ENCODE measurements at places on chromosomes 13 and 19.
A peak's percentile ranks its signal among the peaks of the same experiment; 100 is the strongest.

DNA sequence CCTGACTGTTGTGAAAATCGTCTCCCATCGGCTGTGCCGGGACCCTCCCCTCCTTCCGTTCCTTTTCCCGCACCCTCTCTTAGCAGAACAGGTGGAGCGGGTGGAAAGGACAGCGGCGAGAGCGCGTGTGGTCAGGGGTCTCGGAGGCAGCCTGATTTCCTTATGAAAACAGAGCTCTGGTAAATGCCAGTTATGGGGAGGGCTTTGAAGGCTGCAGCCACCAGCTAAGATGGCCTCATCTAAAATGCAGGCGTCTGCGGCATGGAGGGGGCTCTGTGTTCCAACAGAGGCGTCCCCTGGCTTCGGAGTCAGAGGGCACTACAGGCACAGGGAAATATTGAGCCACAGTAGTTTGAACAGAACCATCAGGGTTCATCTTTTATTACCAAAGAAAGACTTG is 93.8 kb upstream of the SOX1 start:
- no peak for DNase-seq

GRCh38 chr13:30466358-30466714 is 600 bp upstream of the HMGB1 start:
- peak; percentile 15 for DNase-seq

DNA sequence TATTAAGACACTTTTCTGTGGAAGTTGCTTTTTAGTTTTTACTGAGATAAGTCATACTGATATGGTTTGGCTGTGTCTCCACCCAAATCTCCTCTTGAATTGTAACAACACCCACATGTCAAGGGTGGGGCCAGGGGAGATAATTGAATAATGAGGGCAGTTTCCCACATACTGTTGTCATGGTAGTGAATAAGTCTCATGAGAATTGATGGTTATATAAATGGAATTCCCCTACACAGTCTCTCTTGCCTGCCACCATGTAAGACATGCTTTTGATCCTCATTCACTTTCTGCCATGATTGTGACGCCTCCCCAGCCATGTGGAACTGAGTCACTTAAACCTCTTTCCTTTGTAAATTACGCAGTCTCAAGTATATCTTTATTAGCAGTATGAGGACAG is 1340.4 kb downstream of the SLITRK5 start:
- DNase-seq, result no peak

DNA sequence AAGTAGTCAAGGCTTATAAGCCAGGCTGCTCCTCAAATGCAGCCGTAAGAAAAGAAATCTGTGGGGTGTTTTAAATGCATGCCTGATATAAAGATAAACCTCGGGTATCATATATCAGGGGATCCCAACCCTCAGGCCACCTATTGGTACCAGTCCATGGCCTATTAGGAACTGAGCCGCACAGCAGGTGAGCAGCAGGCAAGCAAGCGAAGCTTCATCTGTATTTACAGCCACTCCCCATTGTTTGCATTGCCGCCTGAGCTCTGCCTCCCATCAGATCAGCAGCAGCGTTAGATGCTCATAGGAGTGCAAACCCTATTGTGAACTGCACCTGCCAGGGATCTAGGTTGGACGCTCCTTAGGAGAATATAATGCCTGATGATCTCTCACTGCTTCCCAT is 233.5 kb upstream of the SERP2 start:
- no peak for DNase-seq

GRCh38 chr19:48705431-48705830 is 9.7 kb downstream of the FUT2 start:
- DNase-seq, result no peak

DNA sequence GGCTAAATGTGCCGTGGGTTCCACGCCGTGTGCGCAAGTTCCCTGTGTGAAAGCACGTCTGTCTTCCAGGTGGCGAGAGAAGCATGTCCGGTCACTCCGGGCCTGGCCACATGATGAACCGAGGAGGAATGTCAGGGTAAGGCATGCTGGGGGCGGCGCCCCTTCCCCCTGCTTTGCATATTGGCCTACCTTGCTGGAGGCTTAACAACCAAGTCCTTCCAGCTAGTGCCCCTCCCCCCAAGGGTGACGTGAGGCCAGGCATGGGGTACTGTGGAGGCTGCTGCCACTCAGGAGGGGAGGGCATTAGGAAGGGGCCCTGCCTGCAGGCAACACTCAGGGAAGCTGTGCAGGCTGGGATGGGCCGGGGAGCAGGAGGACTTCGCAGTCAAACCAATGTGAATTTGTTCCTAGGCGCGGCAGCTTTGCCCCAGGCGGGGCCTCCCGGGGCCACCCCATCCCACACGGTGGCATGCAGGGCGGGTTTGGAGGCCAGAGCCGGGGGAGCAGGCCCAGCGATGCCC is 12.5 kb downstream of the MICOS13 start:
- no peak for DNase-seq

- DNase-seq, result no peak
Observed at GRCh38 chr13:99481366-99481765, 19.9 kb upstream of the TM9SF2 start.

- DNase-seq, result no peak
Observed at GRCh38 chr13:93231867-93232266, 5.3 kb downstream of the GPC6 start.

GRCh38 chr19:47626238-47626637 is 17.3 kb downstream of the BICRA start:
- DNase-seq, result no peak

DNA sequence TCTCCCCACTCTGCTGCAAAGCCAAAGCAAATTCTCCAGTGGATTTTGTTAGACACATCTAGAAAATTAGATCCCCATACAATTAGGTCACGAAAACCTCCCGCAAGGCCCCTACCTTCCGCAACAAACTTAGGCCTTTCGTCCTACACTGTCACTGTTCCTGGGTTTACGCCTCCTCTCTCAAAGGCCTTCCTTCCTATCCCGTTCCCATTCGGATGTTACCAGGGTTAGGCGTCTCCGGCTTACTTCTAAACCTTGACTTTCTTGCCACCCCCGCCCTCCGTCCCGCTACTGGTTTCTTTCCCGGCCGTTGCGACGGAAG is 754 bp downstream of the RNF6 start:
- no peak for DNase-seq

- no peak for DNase-seq
Observed at GRCh38 chr19:5452594-5453565, 2.3 kb upstream of the ZNRF4 start.

DNA sequence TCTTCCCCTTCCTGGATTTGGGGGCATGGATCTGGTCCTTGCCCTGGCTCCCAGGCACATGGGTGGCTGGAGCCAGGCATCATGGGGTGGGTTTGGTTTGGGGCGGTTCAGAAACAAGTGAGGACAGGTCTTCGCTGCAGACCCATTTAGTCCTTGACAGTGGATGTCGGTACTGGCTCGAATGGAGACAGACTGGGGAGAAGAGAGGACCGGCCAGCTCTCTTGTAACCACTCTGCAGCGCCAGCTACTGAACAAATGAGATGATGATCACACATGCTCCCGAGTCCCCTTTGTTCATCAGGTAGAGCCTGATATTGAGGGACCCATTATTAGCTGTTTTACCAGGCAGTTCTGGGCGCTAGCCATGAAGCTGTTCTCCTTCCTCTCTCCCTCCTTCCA is 64.5 kb downstream of the CHST8 start:
- no peak for DNase-seq

DNA sequence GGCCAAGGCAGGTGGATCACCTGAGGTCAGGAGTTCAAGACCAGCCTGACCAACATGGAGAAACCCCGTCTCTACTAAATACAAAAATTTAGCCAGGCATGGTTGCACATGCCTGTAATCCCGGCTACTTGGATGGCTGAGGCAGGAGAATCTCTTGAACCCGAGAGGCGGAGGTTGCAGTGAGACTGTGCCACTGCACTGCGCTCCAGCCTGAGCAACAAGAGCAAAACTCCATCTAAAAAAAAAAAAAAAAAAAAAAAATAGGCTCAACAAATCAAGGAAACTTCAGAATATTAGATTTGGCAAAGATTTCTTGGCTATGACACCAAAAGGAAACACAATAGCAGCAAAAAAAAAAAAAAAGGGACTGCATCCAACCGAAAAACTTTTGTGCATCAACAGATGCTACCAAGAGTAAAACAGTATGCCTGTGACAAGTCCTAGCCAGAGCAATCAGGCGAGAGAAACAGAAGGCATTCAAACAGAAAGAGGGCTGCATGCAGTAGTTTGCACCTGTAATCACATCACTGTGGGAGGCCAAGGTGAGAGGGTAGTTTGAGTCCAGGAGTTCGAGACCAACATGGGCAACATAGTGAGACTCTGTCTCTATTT is 23.8 kb downstream of the ZNF160 start:
- no peak for DNase-seq

DNA sequence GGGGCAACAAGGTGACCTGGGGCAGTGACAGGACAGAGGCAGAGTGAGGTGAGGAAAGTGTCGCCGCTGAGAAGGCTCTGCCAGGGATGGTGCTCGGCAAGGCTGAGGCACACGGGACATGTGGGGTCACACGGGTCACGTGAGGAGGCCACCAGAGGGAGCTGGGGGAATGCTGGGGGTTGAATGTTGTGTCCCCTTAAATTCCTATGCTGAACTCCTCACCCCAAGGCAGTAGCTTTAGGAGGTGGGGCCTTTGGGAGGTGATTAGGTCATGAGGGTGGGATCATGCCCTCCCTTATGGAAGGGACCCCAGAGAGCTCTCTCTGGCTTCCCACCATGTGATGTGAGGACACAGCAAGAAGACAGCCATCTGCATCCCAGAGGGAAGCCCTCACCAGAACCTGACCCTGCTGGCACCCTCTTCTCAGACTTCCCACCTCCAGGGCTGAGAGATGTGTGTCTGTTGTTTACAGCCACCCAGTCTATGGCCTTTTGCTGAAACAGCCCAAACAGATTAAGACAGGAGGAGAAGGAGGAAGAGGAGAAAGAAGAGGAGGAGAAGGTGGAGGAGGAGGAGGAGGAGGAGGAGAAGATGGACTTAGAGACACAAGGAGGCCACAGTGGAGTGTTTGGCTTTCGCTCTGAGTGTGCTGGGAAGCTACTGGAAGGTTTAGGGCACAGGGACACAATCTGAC is 35.4 kb downstream of the RFX2 start:
- no peak for DNase-seq

GRCh38 chr19:51551673-51552432 is 19.2 kb upstream of the ZNF175 start:
- no peak for DNase-seq

- DNase-seq, result no peak
Observed at GRCh38 chr13:23510979-23511735, 59.1 kb upstream of the TNFRSF19 start.

- no peak for DNase-seq
Observed at GRCh38 chr19:56740501-56740900, 68.9 kb upstream of the ZNF835 start.

DNA sequence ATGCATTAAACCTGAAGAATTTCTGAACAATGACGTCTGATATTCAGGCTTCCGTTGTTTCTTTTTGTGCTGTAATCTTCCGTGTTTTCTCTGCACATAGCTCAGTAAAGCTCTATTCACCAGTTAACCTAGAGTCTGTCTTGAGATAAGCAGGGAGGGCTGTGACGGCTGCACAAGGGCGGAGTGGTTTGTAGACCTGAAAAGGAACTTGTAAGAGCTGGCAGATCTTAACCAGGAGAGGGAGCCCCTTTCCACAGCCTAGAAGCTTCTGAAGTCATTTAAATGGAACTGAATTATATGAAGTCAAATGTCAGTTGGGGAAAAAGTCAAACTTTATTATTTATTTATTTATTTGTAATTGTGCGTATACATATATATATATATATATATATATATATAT is 27.5 kb downstream of the DPRX start:
- DNase-seq, result no peak

DNA sequence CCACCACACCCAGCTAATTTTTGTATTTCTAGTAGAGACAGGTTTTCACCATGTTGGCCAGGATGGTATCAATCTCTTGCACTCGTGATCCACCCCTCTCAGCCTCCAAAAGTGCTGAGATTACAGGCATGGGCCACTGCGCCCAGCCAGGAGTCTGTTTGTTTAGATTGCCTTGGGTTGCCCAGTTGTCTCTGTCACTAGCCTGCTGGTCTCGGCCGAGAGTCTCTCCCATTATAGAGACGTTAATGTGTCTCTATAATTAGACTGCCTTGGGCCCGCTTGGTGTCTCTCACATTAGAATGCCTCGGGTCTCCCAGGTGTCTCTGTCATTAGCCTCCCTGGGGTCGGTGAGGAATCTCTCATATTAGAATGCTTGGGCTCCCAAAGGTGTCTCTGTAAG is 1533.6 kb downstream of the UQCRFS1 start:
- DNase-seq, result no peak

GRCh38 chr19:593505-593904 is 3.8 kb downstream of the HCN2 start:
- DNase-seq, result no peak

- DNase-seq, result no peak
Observed at GRCh38 chr19:14097532-14098151, 7.1 kb upstream of the SAMD1 start.

DNA sequence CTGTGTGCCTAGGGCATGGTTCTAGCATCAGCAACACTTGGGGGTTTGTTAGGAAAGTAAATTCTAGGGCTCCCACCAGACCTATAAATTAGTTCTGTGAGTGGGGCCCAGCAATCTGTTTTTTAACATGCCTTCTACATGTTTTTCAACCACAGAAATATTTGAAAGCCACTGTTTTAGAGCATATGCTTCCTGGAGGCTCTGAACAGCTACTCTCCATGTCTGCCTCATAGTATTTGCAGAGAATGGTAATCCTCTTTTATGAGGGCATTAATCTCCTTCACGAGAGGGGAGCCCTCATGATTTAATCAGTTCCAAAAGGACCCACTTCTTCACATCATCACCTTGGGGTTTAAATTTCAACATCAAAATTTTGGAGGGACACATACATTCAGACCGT is 6.0 kb downstream of the SPATA13 start:
- no peak for DNase-seq

DNA sequence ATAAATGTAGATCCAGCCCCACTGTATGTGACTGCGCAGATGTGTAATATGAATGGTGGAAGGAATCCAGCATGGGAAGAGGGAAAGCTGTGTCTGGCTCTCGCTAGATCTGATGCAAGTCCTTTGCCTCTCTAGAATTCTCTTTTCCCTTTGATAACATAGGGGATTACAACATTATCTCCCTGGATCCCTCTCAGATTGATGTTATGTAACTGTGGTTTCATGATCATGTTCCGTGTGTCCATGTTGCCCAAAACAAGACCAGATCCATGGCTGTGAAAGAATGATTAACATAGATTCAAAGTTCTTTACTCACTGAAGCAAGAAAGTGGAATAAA is 184.0 kb upstream of the UBL3 start:
- DNase-seq, result no peak

Data from stimulated activated CD8-positive, alpha-beta memory T cell treated with anti-CD3 and anti-CD28 coated beads, Interleukin-15, amount 100 ng/mL, for 48 hours (primary cell).